AG08395 (cell line): ENCODE measurements at places on chromosomes 6 and 20.

- peak; percentile 57 for DNase-seq
Observed at GRCh38 chr20:17557675-17558006, 12.2 kb upstream of the DSTN start.

DNA sequence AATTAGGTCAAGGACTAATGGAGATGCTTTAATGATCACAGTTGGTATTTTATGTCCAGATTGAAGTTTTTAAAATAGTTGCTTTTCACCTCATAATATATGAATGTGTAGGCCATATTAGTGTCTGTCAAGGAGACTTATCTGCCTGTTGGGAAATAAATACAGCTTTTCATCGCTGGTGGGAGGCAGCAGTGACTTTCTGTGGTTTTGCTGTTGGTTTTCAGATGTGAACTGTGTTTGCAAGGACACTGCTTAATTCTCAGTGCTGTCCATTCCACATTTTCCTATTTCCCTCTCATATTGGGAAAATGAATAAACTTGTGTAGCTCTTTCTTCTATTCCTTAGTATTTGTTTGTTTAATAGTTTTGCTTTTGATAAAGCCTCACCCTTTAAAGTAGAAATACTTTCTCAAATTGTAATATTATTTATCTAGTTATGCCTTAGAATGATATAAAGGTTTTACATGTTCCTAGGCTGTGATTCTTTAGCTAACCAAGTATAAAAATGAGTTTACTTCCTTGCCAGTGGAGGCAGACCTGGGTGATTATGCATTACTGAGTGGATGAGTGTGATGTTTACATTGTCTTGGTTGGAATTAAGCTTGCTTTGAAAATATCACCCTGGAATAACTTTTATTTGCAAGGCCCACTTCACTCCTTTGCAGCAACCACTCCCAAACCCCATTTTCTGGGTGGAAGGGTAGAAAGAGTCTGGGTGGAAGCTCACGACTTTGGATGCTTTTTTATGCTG is 3.3 kb downstream of the PLCB4 start:
- peak; percentile 34 for DNase-seq

DNA sequence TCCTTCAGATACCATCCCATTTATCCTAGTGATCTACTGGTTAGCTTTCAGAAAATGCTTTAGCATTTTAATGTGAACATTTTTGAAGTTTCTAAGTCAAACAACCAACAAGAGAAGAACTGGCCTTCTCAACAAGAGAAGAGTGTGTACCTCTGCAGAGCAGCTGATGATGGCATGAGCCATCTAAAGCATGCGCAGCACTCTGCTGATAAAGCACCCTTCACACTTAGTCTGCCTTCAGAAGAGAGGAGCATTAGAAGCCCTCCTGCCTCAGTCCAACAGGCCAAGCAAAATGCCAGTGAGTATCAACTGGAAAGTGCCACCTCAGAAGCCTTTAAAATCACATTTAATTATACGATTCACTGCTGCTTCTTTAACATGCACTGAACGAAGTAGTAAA is 169.2 kb downstream of the BTBD9 start:
- no peak for DNase-seq

- peak; percentile 76 for DNase-seq
Observed at GRCh38 chr6:4612636-4613171, 163.5 kb upstream of the CDYL start.

DNA sequence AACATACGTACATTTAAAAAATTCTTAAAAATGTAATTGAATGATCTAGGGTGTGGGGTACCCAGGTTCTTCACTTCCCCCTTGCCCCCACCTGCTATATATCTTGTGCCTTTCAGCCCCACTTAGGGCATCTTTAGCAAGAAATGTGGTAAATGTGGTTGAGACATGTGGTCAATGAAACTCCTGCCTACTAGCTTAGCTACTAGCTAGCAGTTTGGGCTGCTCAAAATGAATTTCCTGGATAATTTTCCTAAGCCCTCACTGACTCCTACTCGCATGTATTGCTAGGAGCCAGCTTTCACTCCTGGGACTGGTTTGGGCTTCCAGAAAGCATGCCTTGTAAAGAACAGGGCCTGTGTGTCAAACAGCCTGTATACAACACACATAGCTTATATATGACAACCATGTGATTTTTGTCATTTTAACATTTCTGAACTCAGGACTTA is 257.3 kb downstream of the ATXN1 start:
- DNase-seq: no peak

DNA sequence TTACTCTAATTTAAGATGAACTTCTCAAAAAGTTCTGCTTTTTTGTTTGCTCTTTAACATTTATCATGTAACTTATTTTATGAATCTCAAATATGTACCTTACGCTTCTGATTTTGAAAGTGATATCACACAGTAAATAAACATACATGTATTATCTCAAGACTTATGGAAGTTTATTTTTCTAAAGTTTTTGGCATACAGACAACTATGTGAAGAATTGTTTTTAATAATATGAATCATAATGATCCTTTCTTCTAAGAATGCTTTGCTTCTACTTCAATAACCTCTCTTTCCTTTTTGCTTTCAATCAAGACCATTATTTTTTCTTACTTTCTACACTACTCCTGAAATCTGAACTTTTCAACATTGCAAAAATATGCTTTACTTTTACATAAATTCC is 816.4 kb downstream of the EYS start:
- no peak for DNase-seq

DNA sequence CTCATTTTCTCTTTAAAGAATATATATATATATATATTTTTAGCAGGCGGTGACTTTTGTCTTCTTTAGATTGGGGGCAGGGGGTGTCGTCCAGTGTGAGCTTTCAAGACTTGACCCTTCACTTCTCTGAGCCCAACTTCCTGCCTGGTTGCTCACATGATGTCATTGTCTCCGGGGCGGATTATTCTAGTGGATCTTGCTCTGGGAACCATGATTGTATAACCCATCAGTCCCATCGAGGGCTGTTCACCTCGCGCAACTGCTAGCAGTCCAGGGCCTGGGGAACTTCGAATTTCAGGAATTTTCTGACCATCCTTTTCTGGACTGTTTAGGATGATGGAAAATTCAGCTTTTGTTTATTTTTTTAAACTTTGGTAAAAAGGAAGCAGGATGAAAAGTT is 1.0 kb downstream of the IGF2R start:
- peak; percentile 65 for DNase-seq

- no peak for DNase-seq
Observed at GRCh38 chr6:168340819-168341218, 21.2 kb upstream of the DACT2 start.

GRCh38 chr6:84166395-84166794 is 61.0 kb downstream of the CEP162 start:
- DNase-seq: no peak

GRCh38 chr6:138334000-138334399 is 43.7 kb upstream of the SMIM28 start:
- no peak for DNase-seq

GRCh38 chr20:23331450-23332350 is 18.9 kb upstream of the NXT1 start:
- DNase-seq: no peak

GRCh38 chr20:31675828-31676608 is 38.3 kb downstream of the COX4I2 start:
- no peak for DNase-seq

- DNase-seq: no peak
Observed at GRCh38 chr6:141282263-141282662, 850.5 kb upstream of the GJE1 start.

DNA sequence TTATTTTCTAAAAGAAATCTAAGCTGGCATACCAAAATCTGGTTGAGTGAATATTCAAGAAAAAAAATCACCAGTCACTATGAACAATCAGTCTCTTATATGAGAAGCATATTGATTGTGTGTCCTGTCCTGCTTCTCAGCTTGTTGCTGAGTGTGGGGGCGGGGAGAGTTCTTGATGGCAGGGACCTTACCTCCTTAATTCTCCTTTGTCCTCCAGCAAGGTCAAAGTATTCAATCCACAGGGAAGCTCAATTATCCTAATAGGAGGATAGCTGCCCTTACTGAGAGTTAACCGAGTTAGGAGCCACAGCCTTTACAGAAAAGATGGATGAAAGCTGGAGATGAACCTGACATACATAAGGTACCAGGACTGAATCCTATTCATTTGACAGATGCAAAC is 154.0 kb downstream of the LY86 start:
- DNase-seq: no peak

- DNase-seq: no peak
Observed at GRCh38 chr20:9166153-9166780, 97.4 kb downstream of the PLCB4 start.

- no peak for DNase-seq
Observed at GRCh38 chr6:117237561-117237960, 27.8 kb upstream of the VGLL2 start.

GRCh38 chr6:54353975-54354374 is 45.7 kb downstream of the TINAG start:
- DNase-seq: no peak

DNA sequence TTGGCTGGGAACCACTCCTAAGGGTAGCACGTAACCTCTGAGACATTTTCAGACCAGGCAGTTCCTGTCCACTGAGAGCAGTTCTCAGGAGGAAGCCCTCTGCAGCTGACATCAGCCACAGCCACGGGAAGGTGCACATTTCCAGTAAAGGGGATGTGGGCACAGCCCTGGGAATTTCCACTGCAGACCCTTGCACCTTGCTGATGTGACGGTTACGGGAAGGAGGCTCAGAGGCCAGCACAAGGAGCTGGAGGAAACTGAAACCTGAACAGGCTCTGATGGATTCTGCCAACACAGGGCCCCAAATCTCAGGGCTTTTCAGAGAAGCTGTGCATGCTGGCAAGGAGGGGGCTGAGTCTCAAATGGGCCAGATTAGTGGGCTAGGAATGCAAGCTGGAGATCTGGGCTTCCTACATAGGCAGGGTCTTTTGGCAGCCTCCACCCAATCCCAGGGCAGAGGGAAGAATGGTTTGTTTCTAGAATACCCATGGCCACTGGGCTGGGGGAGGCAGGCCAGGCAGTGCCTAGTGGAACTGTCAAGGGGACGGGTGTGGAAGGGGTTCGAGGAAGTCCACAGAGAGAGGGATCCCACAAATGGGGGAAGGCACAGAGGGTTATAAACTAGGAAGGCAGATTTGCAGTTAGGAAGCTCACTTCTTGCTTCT is 14.2 kb downstream of the EBF4 start:
- no peak for DNase-seq

GRCh38 chr20:41452226-41452625 is 85.6 kb upstream of the EMILIN3 start:
- no peak for DNase-seq

DNA sequence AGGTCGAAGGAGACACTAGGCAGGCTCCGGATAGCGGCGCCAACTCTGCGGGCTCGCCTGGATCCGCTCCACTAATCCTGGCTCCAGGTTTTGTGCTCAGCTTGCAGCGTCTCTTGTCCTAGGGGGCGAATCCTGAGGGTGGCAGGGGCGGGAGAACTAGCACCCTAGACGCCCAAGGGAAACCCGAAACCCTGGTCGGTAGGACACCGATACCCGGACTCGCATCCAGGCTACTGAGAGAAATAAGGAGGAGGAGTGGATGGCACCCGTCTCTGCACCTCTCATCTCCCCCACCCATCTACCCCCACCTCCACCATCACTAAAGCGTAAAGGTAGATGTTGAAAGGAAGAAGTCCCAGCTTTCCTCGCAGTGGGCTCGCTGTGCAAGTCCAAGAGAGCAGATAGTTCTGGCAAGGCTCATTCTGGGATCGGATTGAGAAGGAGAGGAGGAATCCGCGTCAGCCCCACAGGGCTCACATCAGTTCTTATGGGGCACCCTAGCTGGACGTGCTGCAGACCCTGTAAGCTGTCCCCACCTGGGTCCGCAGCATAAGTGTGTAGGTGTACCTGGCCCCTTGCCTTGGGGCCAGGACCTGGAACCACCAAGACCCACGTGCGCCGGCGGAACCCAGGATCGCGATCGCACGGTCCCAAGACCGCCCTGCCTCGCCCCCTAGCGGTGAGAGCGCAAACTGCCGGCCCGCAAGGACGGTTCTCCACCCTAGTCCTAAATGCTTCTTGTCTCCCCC is 6.9 kb downstream of the SLC32A1 start:
- DNase-seq: peak; percentile 75

DNA sequence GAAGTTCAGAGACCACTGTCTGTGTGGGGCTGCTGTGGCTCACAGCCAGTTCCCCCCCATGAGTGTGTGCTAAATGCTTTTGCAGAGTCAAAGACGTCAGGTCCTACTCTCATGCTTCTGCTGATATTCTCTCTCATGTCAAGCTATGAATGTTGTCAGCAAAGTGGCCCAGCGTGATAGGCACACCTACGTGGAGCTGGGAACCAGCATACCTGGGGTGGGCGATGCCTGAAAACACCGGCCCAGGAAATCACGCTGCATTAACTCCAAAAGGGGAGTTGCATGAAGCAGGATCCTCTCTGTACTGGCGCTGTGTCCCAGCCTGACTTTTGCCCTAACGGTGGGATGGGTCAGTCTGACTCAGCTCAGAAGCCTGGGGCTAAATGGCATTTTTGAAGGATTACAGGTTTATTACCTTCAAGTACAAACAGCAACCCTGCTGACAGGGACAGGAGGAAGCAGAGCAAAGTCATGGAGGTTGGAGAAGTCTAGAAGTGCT is 9.0 kb upstream of the MRPS10 start:
- peak; percentile 47 for DNase-seq

DNA sequence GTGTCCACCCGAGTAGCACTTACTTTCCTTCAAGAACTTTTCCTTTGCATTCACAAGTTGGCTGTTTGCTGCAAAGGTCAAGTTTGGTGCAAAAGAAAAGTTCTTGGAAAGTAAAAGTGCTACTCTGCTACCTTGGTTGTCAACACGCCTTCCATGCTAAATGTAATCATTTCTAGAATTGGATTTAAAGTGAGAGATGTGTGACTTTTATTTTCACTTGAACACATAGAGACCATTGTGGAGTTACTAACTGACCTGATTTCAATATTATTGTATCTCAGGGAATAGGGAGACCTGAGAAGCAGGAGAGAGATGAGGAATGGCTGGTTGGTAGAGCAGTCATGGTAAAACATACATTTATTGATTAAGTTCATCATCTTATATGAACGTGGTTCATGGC is 49.7 kb upstream of the IFNGR1 start:
- DNase-seq: no peak

- DNase-seq: no peak
Observed at GRCh38 chr6:3617681-3618311, 133.7 kb downstream of the PXDC1 start.

- no peak for DNase-seq
Observed at GRCh38 chr20:55417836-55418235, 587.5 kb downstream of the CBLN4 start.

DNA sequence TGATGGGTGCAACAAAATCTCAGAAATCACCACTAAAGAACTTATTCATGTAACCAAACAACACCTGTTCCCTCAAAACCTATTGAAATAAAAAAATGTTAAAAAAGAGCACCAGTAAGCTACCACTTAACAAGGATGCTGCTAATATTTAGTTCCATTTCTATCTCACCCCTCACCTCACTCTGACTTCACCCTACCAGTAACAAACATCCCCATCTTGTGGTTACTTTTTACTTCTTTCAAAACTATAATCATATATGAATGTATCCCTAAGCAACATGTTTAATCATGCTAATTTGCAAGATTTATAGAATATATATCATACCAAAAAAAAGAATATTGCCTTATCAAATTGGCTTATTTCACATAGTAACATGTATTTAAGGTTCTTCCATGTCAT is 27.4 kb upstream of the SLC24A3 start:
- no peak for DNase-seq

GRCh38 chr6:37575221-37575620 is 75.5 kb upstream of the CCDC167 start:
- no peak for DNase-seq
